Activated CD4-positive, CD25-positive, alpha-beta regulatory T cell treated with anti-CD3 and anti-CD28 coated beads, Interleukin-2, amount 50 U/mL, for 72 hours (primary cell): ENCODE measurements at places on chromosomes 3 and 15.

DNA sequence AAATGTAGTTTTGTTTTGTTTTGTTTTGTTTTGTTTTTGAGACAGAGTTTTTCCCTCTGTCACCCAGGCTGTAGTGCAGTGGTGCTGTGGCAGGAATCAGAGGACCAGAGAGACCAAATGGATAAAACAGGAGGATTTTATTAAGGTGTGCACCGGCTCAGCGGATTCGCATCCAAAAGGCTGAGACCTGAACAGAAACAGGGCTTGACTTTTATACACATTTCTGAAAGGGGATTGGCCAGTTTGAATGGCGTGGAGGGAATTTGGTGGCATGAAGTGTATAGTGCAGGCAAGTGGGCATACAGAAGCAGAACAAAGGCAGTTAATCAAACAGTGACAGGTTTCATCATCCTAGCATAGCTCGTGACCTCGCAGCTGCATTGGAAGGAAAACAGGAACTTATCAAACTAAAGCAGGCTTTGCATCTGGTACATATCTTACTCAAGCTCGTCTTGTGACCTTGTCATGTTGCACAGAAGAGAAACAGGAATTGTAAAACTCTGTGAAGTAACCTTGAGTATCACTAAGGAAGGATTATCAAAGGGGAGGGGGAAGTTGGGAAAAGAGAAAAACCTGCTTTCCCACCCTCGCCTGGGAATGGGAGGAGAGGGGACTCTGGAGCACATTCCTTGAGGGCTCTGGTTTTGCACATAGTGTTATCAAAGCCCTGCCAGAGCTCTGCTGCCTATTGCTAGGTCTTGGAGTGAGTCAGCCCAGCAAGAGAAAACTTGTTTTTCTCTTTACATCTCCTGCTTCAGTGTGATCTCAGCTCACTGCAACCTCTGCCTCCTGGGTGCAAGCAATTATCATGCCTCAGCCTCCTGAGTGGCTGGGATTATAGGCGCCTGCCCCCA, 38.5 kb downstream of the C3orf62 start:
- no peak for DNase-seq

- no peak for DNase-seq
These were observed 51.0 kb downstream of the TPRA1 start for GRCh38 chr3:127539366-127540060.

GRCh38 chr3:157088601-157089454, 71.1 kb downstream of the CCNL1 start:
- DNase-seq: peak; percentile 93

DNA sequence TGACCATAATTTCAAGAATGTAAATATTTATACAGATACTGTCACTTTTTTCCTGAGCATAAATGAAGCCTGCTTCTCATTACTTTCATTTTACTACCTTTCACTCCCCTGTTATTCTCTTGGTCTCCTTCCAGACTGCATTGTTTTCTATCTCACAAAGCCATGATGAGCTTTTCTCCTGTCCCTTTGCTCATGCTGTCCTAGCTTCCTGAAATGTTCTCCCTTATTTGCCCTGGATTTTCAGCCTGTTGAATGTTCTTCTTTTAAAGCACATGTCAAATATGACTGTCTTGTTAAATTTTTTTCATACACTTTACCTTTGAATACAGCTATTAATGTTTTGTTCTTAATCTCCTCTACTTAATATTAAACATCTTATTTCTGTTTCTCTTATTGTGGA, 31.7 kb downstream of the ATP11B start:
- DNase-seq: no peak

GRCh38 chr15:31897746-31898145, 132.6 kb upstream of the CHRNA7 start:
- no peak for DNase-seq

DNA sequence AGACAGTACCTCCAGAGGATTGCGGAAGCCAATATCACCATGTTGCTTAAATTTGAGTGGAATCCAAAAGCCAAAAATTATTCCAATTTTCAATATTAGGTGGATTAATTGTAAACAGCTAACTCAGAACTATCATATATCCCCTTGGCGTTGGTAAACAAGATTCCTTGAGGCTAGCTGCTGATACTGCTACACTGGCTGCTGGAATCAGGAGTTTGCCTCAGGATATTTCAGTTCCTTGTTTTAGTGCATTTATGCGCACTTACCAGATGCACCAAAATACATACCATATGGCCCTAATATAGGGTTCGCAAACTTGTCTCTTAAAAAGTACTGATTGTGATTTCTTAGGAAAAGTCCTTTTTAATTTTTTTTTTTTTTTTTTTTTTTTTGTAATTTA, 605.2 kb upstream of the NAALADL2 start:
- no peak for DNase-seq

- DNase-seq: no peak
These were observed 617.5 kb downstream of the RBMS3 start for GRCh38 chr3:29898171-29898965.

DNA sequence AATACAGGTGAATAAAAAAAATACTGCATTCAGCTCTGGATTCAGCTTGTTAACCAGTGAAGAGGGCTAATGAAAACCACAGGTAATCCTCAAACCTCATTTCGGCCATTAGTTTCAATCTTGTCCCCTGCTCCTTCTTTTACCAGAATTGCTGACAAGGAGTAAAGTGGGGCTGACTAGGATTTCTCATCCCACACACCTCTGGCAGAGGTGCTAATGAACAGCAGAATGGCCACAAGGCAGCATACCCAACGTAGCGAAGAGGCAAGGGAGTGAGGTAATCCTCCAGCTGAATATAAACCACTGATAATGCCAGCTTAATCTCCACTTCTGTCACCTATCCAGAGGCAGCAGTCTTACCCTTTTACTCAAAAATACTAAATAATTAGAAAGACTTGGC, 248.8 kb upstream of the CDIN1 start:
- no peak for DNase-seq

GRCh38 chr3:9153904-9154619, 95.4 kb downstream of the SRGAP3 start:
- DNase-seq: no peak

DNA sequence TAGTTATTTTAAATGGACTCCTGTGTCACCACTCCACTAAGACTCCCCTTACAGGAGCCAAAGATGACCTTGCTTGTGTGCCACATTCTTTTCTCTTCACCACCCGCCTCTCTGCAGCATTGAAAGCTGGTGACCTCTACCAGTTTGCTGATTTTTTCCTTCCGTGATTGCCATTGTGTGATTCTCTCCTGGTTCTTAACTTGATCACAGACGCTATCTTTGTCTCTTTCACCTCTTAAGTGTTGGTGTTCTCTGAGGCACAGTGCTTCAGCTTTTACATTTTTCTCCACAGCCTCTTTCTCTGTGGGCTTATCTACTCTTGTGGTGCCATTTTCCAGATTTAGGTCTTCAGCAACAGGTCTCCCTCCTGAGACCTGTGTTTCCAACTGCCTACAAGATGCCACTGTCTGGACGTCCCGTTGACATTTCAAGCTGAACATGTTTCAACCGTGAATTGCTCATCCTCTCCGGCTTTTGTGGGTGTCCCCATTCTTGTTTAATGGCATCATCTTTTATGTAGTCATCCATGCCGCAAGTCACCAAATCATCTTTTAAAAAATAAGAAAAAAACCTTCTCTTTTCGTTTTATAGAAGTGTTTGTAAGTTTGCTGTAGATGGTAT, 26.5 kb downstream of the IQGAP1 start:
- DNase-seq: no peak

DNA sequence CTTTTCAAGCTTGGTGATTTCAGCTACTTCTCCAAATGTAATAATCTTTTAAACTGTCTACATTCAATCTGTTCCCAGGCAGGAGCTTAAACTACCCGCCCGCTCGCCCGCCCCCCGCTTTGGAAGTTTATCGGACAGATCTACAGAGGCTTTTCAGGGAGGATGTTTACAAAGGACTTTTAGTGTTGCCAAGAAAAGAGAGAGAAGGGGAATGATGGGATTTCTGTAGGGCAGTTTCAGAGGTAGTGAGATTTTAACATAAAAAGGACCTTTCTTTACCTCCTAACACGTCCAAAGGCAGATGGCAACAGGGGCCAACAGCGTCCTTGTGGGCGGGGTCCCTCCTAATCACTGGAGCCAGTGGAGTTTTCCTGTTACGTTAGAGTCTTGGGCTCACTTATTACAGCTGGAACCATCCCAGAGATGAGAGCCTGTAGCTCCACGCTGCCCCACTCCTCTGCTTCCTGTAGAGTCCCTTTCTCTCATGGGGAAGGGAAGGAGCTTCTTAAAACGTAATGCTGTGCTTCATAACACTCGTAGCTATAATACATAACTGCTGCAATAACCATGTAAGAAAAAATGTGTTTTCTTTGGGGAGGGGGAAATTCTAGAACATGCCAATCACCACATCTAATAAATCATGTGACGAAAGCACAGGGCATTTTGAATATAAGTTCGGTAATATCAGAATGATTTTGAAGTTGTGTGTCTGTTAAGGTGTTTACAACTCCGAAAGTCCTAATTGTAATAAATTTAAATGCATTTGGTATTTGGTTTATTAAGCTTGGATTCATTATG, 30.9 kb downstream of the HES1 start:
- DNase-seq: no peak

- no peak for DNase-seq
These were observed 192.9 kb upstream of the NECTIN3 start for GRCh38 chr3:110878692-110879091.

DNA sequence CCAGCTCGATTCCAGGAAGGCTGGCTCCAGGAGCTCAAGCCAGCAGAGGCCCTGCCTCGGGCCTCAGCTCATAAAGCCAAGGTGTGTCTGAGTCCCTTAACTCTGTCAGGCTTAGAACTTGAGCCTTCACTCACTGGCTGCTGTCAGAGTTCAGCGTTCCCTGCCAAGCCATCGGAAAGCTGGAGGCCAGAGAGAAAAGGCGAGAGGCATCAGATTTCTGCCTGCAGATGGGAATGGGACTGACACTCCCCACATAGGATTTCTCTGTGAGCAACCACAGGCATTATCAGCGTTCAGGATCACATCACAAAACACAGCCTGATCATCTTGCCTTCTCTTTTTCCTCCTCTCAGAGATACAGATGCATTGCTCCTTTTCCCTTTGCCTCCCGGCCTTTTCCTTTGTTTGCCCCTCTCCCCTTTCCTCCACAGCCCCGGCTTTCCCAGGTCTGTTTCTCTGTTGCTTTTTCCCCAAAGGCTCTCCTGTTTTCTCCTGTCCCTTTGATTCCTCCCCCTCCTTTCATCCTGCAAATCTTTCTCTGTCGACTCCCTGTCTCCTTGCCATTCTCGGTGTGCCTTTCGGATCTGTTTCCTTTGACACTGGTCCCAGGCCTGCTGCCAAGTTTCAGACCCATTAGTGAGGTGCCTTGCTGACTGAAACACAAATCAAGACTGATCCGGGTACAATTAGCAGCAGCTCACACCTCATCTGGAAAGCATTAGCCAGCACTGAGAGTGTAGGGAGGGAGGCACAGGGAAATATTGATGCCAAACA, 44.5 kb upstream of the BOC start:
- no peak for DNase-seq

GRCh38 chr3:40876009-40876408, 323.3 kb upstream of the CTNNB1 start:
- no peak for DNase-seq

GRCh38 chr3:196499061-196499460, 4.5 kb downstream of the RNF168 start:
- DNase-seq: no peak

GRCh38 chr3:67781218-67781617, 126.8 kb upstream of the SUCLG2 start:
- DNase-seq: no peak

- DNase-seq: no peak
These were observed 84.4 kb downstream of the NR2F2 start for GRCh38 chr15:96414875-96415274.

GRCh38 chr15:34114215-34114614, 12.3 kb downstream of the PGBD4 start:
- no peak for DNase-seq

DNA sequence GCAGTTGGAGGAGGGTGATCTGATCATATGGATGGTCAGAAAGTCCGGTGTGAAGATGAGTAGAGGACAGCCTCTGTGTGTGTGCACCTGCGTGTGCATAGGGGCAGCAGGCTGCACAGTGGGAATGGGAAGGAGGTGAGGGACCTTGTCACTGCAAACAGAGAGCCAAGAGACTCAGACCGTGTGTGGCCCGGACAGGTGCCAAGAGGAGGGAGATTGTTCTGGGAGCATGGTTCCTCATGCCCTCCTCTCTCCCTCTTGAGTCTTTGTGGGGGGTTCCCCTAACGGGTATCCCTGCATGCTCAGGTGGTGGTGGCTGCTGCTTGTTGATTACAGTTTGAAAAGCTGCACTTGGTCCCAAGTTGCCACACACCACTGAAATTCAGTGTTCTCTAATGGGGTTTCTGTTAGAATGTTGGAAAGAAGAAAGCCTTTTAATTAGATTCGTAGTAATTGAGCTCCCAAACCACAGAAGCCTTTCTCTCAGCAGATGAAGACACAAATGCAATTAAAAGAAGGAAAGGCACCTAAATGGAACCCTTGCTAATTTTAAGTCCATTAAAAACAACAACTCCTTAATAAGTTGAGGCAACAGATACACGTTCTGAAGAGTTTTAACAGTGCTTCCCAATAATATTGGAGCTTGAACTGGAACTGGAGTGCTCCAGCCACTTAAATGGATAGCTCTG, 68.9 kb downstream of the CHRNA7 start:
- no peak for DNase-seq

- no peak for DNase-seq
These were observed 322.5 kb upstream of the ICE2 start for GRCh38 chr15:60801395-60801794.

DNA sequence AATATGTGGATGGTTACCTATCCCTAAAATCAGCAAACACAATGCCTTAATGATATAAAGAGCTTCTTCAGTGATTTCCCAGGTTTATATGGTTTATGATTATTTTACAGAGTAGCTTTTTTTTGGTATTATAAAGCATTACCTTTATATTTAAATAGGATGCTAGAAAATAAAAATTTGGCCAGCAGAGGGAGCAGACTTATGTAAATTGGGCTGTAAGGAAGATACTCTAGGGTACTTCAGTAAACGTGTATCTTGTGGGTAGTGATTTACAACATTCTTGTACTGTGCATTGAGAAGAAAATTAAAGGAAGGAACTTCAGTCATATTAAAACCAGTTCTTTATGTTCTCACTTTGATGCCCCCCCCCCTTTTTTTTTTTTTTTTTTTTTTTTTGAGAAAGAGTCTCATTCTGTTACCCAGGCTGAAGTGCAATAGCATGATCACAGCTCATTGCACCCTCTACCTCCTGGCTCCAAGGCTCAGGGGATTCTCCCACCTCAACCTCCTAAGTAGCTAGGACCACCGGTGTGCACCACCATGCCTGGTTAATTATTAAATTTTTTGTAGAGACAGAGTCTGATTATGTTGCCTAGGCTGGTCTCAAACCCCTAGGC, 167.9 kb downstream of the BBX start:
- no peak for DNase-seq

DNA sequence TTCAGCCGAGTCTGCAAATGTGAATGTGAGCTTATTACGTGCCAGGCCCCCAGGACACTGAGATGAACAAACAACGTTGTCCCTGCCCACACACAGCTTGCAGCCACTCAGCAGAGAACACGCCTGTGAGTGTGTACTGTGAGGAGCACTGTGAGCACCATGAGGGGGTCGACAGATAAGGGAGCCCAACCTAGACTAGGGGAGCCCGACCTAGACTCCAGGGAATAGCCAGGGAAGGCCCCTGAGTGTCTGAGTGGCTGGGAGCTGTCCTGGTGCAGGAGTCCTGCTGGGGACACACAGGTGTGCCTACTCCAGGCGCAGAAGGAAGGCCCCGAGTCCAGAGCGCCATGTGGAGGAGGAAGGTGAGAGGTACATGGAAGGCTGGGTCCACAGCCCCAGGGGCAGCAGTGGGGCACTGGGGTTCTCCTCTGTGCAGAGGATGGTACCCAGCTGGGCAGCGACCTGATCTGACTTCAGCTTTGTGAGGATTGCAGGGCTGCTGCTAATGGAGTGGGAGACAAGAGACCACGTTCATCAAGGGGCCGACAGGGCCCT, 36.5 kb downstream of the MGLL start:
- no peak for DNase-seq
